ENCODE measurements at places on chromosomes 16 and 17. TPM values are rescaled to one million over a fixed set of nuclear protein-coding genes. Genes with fewer than 3 reads are reported as not detected.

- no peak for DNase-seq
Measured at GRCh38 chr17:3890878-3891219, 2.0 kb downstream of the CAMKK1 start.

DNA sequence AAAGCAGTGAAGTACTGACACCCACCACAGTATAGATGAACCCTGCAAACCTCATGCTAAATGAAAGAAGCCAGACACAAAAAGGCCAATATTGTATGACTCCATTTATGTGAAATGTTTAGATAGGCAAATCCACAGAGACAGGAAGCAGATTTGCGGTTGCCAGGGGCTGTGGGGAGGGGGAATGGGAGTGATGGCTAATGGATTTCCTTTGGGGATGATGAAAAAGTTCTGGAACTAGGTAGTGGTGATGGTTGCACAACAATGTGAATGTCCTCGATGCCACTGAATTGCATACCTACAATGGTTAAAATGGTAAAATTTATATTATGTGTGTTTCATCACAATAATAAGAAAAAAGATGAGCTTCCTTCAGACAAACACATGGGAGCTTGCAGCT lies 28.4 kb upstream of the WFIKKN2 start:
- no peak for DNase-seq

Gene DCUN1D3
- 18.3 TPM for total RNA-seq

Gene SCIMP
- 1.0 TPM for total RNA-seq

GRCh38 chr16:24075931-24076716 lies 180.0 kb upstream of the CACNG3 start:
- no peak for DNase-seq

Gene SLC47A1
- total RNA-seq, result 1.8 TPM

Gene PTGES3L
- 7.8 TPM for total RNA-seq

GRCh38 chr16:22315979-22316378 lies 18.8 kb downstream of the POLR3E start:
- no peak for DNase-seq

DNA sequence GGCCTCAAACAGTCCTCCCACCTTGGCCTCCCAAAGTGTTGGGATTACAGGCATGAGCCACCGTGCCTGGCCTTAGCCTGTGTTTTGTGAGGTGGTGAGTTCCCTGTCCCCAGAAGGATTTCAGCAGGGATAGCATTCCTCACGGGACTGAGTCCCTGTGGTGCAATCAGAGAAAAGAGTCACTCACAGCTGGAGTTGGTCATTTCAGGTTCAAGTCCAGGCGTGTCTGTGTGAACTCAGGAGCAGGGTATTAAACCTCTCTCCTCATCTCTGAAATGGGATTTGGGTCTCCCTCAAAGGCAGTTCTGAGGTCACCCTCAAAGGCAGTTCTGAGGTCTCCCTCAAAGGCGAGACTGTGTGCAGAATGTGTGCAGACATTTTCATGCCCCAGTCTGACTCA lies 28.6 kb downstream of the NPTX1 start:
- no peak for DNase-seq
